ENCODE measurements at places on chromosomes 6 and 20.
A peak's percentile ranks its signal among the peaks of the same experiment; 100 is the strongest.

DNA sequence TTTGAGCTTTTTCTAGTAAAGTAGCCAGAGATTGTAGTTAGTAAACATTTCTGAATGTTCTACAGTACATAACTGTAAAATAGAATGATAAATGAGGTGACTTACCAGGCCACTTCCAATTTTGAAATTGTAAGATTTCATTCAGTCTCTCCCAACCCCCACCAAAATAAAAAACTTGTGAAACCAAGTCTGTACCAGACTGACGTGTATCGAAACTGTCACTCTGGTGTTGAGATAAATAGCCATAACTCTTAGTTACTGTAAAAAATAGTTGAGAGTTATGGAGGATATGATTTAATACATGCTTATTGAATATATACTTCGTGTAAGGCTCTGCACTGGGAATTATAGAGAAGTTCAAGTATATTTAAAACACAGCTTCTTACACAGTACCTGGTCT is 455.7 kb downstream of the PLCB1 start:
- no peak for DNase-seq

GRCh38 chr6:47598367-47598766 is 100.0 kb upstream of the ADGRF4 start:
- DNase-seq: no peak

DNA sequence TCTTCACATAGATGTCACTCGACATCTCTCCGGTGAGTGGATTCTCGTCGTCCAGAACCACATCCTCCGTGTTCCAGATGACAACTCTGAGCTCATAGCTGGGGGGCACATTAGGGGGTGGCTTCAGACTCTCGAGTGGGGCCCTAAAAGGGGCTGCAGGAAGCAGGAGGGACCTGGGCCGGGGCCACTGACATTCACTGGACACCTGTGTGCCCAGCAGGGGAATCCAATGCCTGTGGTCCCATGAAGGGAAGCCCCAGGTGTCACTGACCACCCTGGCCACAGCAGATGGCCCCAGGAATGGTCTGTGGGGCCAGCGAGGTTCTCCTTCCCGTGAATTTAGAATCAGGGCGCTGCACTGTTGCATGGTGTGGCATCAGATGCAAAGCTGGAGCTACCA is 18.7 kb downstream of the ERGIC3 start:
- no peak for DNase-seq

DNA sequence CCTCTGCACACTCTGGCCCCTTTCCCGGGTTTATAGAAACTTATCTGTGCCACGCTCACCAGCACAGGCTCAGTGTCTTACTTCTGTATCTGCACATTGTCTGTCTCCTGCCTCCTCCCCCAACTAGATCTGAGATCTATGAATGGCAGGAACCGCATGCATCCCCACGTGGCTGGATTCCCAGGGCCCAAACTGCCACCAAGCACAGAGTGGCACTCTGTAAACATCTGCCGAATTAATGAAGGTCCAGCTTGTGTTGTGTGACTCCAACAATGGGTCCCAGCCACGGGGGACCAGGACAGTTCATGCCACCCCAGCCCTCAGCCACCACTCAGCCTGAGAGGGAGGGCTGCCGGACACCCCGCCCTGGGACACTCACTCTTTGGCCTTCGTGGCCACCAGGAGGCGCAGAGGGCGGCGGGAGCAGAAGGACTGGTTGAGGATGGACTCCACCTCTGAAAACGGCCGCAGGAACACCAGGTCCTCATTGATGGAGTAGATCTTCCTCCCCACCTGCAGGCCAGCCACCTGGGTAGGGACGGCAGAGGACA is 171.1 kb downstream of the PREX1 start:
- DNase-seq: no peak

DNA sequence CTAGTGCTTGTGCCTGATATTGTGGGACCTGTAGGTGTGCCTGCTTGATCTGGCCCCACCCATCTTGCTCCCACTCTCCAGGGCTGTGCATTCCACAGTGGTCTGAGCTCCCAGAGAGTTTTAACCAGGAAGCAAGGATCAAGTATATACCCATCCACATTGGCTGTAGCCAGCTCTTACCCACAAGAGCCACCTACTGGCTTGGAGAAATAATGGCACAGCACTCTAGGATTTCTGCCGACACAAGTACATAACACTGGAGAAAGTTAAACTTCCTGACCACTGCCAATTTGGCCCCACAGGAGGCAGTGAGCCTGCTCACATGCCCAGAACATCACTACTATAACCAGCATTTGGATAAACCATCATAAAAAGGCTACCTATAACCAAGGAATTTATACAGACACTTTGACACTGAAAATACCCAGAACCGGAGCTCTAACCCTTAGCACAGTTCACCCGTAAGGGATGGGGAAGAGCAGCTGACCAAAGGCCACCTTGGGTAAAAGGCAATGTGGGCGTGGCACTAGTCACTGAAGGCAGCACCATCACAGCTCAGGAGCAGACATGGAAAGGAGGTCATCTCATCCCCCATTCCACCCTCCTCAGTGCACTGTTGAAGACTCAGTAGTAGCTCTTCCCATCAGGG is 440.4 kb downstream of the BTBD3 start:
- DNase-seq: peak; percentile 5

GRCh38 chr20:21202259-21202658 is 76.4 kb downstream of the KIZ start:
- no peak for DNase-seq

GRCh38 chr6:107712665-107713551 is 111.2 kb downstream of the SCML4 start:
- no peak for DNase-seq

- DNase-seq: no peak
These were observed 33.3 kb upstream of the SYNDIG1 start for GRCh38 chr20:24436160-24436559.

Data from NCI-H2081 (cell line).